RWPE2 (cell line): ENCODE measurements at places on chromosomes 5 and 9.

- H3K27ac ChIP-seq = no peak overlapping the region
- H3K27me3 ChIP-seq = no peaks in the 10 kb centered on the region
- DNase-seq = no peak
- H3K4me3 ChIP-seq = no peak overlapping the region
Observed at GRCh38 chr5:82004511-82004910, 32.7 kb downstream of the ATG10 start.

DNA sequence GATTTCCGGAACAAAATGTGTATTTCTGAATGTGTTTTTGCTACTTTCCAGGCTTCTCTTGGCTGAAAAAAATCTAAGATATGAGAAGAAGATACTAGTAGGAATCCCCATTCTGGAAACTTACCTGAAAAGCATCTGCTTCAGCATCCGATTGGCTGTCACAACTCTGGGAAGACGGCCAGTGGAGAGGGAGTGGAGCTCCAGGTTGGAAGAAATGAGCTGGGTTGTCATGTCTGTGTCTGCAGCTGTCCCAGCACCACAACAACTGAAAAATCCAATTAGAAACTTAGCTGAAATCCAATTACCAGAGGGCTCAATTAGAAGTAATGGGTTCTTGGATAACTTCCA is 3.0 kb downstream of the PSMB7 start:
- H3K27me3 ChIP-seq = no peaks in the 10 kb centered on the region
- peaks cover 53% of the 10 kb centered on the region for H3K4me1 ChIP-seq
- H3K4me3 ChIP-seq = no peak overlapping the region
- H3K36me3 ChIP-seq = peaks cover 77% of the 10 kb centered on the region

- H3K4me3 ChIP-seq = no peak overlapping the region
- DNase-seq = no peak
- no peaks in the 10 kb centered on the region for H3K27me3 ChIP-seq
- no peaks in the 10 kb centered on the region for H3K4me1 ChIP-seq
Observed at GRCh38 chr5:113031557-113031956, 55.0 kb downstream of the DCP2 start.

GRCh38 chr5:54329731-54330709 is 19.6 kb upstream of the ARL15 start:
- no peak overlapping the region for H3K4me3 ChIP-seq
- no peaks in the 10 kb centered on the region for H3K36me3 ChIP-seq
- H3K4me1 ChIP-seq = peaks cover 14% of the 10 kb centered on the region
- peak overlapping the region; percentile 68 for H3K27ac ChIP-seq
